Pulmonary artery endothelial cell (primary cell): ENCODE measurements at places on chromosomes 2 and 18.

DNA sequence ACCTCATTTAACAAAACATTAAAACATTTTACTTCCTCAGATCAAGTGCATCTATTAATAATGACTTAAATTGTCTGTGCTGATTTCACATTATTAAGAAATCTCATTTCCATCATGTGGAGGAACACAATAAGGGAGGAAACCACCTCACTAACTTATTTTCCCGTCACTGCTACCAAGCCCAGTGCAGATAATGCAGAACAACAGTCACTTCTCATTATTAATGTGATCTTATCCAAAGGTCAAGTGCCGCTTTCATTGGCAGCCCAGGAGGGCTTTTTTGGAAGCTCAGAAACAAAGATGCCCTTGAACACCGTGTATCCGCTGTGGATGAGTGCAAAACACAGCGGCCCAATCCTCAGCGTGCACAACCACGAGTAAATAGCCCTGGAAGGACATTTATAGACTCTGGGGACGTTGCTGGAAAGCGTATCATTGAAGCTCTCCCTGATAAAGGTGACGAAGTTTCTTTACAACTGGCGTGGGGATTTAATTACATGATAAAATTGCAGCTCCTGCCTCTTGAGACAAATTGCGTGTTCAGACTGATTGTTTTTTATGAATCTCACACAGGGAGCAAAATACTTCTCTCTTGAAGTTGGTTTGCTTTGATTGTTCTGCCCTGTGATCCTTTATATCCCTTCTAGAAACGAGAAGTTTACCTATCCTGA, 13.2 kb downstream of the ASB18 start:
- peak; percentile 24 for DNase-seq

- DNase-seq: no peak
Measured at GRCh38 chr18:60649107-60649506, 276.5 kb upstream of the MC4R start.

DNA sequence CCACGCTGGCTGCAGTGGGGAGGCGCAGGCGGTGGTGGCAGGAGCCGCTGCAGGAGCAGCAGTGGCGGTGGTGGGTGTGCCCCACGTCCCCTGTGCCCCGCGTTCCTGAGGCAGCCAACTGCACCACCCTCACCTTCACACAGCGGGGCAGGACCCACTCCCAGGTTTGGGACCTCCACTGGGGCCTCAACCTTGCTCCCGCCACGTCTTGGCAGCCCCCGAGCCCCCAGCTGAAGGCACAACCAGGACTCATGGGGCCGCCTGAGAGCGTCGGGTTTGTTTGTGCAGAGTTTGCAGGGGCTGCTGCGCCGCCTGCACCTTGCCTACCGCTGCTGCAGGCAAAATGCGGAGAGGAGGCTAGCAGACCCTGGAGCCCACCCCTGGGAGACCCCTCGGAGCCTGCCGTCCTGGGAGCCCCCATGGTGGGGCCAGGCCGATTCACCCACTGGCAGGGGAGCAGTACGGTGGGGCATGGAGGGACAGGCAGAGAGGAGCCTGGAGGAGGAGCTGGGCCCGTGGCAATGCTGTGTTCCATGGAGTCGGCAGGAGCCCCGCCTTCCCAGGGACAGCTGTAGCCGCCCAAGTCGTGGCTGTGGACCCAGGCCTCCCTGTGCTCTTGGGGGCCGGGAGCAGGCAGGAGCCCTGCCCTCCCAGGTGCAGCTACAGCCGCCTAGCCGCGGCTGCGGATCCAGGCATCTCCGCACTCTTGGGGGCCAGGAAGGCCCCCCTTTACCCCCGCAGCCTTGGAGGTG, 14.7 kb upstream of the EML6 start:
- DNase-seq: no peak

DNA sequence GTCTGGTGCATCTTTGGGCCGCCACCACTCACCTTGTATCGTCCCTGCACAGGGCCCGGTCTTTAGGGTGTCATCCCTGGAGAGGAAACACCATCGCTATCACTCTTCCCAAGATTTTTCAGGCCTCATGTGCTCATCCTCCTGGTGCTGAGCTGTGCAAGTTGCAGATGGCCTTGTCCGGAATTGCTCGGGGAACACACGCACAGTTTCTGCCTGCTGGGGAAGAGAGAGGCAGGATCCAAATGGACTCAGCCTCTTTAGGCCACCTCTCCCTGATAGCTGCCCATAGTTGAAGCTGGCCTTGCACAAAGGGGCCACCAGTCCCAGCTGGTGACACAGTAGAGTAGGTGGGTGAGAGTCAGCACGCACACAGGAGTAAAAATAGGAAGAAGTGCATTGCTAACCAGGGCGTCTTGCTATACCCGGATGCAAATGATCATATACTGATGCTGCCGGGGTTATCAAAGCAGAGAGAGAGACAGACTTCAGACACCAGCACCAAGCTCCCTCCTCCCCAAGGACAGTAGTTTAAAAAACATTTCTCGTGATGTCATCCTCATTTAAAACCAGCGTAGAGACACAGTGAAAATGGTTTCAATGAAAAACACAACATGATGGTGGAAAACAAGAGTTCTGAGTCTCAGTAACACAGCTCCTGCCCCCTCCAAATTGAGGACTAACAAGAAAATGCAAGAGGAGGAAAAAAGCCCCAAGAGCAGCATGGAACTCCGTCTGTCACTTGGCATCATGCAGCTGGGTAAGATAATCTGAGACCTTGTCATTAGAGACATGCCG, 147.5 kb upstream of the NCK2 start:
- DNase-seq: no peak

DNA sequence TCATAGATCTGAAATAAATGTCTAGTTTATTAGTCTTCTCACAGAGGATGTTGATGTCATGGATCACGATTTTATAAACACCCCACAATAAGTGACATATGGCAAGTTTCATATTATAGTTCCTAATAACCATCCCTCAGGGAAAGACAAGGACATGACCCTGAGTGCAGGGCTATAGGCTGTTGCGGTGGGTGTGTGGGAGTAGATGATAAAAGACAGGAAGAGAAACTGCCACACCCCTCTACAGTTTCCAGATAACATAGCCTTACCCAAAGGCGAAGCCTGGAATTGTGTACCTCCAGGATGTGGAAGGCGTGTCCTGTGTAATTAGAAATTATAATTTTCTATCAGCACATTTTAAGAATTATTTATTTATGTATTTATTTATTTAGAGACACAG, 2.4 kb upstream of the NEDD4L start:
- no peak for DNase-seq
